Esophagus muscularis mucosa (tissue), 4 donors: ENCODE measurements at places on chromosomes 1 and 21.

- DNase-seq = no peak
Measured at GRCh38 chr1:207414606-207415108, 39.5 kb upstream of the CR2 start.

DNA sequence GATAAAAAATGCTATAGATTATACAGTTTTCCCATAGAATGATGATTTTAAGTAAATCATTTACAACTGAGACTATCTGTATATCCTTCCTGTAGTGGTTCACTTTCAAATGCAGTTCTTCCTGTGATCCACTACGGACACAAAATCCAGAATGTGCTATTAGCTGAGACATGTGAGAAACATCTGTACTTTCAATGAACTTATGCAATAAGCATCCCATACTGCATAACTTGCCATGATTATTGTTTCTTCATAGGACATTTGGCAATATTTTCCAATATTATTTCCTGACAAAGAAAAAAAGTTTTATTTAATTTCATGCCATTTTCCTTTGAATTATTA is 83.5 kb upstream of the PRDX6 start:
- no peak for DNase-seq

GRCh38 chr21:45963232-45963570 is 18.4 kb upstream of the COL6A1 start:
- DNase-seq = no peak

DNA sequence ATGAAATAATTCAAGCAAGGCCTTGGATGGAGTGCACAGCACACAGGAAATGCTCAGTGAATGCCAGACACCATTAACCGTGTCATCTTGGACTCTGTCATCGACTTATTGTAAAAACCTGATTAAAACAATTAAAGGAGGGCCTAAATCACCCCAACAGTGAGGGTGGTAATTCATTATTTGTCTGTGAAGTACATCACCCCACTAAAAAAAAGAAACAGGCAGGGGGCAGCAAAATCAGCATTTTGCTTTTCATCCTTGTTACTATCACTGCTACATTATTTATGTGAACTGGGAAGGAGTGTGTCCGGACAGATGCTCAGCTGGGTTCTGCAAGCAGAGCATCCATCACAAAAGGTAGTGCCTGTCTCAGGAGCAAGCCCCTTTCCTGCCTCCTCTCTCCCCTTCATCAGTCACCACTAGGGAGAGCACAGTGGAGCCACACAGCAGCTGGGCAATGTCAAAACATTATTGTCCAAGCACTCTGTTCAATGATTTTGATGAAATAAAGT is 98.5 kb downstream of the RERE start:
- DNase-seq = no peak

GRCh38 chr1:51519865-51520699 is 1.0 kb upstream of the EPS15 start:
- DNase-seq = no peak

DNA sequence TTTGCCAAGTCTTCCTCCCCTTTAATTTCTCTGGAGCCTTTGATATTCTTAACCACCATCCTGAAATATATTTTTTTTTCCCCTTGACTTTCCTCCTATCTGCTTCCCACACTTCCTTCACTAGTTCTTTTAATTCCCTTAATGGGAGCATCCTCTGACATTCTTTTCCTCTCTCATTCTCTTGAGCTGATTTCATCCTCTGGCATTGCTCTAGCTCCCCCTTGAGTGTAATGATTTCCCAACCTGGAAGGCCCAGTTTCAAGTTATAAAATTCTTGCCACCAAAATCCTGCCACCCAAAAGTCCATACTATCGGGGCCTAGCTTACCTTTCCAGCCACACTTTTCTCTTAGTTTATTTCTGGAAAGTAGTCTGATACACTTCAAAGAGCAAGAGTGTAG is 39.5 kb upstream of the UBE2U start:
- DNase-seq = no peak

DNA sequence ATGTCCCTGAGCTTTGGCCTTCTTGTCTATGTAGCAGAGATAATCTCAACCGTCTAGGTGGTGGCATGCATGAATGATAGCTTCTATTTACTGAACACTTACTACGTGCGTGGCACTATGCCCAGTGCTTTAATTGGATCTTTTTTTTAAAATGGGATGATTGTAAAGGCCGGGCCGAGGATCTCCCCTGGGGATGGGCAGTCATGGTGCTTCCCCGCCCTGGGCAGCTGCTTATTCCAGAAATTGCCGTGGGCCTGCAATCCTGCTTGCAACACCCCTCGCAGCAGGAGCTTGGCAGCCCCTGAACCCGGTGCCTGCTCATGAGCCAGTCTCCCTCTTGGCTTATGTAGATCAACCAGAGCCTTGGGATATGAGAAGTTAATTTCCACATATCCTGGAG is 360.7 kb downstream of the CAMTA1 start:
- DNase-seq = no peak

- no peak for DNase-seq
Measured at GRCh38 chr1:240582953-240583352, 29.0 kb downstream of the GREM2 start.

DNA sequence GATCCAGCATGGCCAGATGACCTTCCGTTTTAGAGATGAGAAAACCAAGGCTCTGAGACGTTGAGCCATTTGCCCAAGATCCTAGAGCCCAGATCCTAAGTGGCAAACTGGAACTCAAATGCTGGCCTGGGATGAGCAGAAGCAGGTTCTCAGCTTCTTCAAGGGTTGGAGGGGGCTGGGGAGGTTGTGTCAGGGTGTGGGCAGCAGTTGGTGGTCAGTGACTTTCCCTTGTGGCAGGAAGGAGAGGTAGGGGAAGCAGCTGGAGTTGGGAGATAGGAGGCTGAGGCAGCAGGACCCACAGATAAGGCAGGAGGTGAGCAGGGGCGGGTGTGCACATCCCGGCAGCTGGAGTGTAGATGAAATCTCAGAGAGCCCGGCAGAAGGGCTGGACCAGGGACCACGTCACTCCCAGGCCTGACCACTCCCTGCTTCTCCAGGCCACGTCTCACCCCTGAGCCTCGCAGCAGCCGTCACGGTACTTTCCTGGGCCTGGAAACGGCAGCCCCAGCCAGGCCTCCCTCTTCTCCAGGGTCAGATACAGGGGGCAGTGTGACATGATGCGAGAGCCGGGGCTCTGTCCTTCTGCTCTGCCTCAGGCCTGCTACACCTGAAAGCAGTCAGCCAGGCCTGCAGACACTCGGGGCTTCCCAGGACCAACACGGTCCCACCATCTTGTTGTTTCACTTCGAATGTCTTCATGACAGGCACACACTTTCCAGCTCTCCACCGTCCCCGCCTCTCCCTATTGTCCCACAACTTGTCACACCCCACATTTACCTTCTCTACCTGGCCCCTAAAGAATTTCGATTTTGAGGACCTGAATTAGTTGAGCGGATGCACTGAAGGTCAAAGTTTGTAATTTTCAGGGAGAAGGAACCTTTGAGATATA is 11.5 kb upstream of the LAPTM5 start:
- DNase-seq = no peak

DNA sequence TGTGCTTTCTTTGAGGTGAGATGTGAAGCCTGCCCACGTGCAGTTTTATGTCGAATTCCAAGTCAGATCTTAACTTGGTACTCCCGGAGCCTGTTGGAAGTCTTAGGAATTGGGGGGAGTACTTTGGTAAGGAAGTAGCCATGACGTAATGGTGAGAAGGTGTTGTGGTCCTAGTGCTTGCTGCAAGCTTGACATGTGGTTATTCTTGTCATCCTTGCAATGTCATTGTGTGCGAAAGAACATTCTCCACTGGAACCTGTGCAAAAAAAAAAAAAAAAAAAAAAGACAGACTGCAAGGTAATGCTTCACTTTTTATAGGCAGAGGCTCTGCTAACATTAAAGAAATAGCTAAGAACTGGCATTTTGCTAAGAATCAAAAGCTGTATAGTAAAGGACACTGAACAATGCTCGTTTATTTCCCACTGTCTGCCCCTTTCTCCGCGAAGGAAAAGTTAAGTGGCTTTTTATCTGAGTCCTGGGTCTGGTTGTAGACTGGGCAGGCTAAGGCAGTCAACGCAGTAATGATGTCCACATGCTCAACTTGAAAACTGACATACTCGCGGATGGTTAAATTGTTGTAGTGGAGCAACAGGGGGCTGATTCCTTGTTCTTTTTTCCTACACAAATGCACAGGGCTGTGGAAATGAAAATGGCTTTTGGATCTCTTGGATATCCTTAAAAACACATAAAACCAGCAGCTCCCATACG is 2.1 kb downstream of the KAZN start:
- no peak for DNase-seq

- no peak for DNase-seq
Measured at GRCh38 chr1:22037520-22037919, 15.0 kb upstream of the CDC42 start.

DNA sequence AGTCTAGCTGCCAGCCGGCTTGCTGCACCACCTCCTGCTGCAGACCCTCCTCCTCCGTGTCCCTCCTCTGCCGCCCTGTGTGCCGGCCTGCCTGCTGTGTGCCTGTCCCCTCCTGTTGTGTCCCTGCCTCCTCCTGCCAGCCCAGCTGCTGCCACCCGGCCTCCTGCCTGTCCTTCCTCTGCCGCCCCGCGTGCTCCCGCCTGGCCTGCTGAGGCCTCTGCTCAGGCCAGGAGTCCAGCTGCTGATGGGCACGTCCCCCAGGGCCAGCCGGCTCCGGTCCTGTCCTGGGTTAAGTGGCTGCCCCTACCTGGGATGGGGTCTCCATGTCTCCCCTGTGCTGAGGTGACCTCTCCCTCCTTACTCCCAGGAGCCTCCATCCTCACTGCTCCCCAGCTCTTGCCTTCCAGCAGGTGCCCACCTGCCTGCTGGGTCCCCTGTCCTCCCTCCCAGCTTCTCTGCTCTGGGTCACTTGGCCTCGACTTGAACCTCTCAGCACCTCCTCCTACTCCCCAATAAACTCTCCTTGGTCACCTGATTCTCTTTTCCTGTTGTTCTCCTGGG is 870 bp downstream of the KRTAP10-8 start:
- peak; percentile 68 for DNase-seq

DNA sequence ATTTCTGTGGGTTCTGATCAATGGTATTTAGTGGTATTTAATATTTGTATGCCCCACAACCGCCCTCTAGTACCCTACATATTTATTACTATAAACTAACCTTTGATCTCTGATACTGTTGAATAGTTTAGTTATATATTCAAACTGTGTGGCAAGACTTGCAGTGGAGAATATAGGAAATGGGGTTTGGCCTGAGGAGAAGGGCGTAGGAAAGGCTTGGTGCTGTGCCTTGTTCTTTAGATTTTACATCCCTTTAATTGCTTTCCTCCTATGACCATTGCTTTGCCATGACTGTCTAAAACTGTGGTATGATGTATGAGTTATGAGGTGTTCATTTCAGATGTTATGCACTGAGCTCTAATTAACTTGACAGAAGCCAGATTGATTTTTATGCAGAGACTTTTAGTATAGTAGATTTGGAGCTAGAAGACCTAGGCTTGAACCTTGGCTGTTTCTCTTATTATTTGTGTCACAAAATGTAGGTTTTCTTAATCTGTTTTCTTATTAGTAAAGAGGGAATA is 18.6 kb downstream of the DISP1 start:
- no peak for DNase-seq

DNA sequence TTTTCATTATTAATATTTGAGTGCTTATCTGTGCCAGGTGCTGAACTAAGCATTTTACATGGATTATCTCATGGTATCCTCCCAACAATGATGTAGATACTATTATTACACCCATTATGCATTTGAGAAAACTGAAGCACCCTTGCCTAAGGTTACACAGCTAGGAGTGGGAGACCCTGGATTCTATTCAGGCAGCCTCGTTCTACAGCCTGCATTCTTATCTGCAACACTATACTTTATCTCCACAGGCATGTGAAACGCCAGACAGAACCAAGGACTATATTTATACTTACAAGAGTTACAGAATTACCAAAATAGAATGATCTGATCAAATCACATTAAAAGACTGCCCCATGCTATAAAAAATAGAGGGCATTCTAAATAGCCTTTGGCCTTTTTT is 22.4 kb downstream of the LPAR3 start:
- DNase-seq = no peak

GRCh38 chr1:202613571-202613970 is 96.7 kb downstream of the SYT2 start:
- DNase-seq = no peak
